IPS DF 6.9 (cell line): ENCODE measurements at places on chromosomes 5 and 9.

GRCh38 chr5:32233220-32233695 is 59.1 kb upstream of the GOLPH3 start:
- DNase-seq: no peak

- no peak for DNase-seq
Observed at GRCh38 chr9:127170652-127171051, 48.2 kb upstream of the ANGPTL2 start.

GRCh38 chr9:33014665-33015014 is 10.4 kb upstream of the DNAJA1 start:
- DNase-seq: no peak

DNA sequence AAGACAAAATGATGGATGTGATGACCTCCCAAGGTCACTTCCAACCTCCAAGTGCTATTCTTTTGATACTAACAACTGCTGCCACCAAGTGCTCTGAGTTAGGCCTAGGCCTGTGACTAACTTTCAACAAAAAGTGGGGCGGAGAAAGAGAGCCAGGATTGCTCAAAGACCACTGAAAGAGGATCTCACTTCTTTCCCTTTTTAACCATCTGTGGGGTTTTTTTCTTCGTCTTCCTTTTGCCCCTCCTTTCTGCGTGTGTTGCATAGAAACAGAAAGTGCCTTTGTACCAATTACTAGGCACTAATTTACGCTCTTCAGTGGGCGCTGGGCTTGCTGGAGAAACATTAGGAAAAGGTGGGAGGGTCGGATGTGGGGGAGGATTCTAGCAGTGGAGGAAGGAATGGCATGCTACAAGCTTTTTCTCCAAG is 8.0 kb downstream of the KLF9 start:
- no peak for DNase-seq

DNA sequence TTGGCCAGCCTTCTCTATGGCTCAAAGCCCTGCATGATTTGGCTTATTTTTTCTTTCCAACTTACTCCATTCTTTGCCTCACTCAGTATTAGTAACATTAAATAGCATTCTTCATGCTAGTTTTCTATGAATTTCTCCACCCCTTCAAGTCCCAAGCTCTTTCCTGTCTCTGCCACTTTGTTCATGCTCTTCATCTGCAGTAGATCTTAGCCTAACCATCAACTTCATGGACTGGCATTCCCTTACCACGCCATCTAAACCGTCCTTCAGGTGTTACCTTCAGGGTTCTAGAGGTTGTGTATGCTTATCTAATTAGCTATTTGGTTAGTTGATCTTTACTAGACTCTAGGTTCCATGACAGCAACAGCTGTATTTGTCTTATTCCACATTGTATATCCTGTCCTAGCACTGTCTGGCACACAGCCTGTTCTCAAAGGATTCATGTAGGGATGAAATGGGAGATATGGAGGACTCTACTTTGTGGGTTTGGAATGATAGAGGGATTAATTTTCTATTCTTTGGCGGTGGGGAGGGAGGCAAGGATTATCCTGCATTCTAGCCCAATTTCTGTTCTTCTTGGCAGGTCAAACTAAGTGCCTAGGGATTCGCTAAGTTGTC is 26.4 kb downstream of the TMEM167A start:
- DNase-seq: no peak

GRCh38 chr9:98894171-98894570 is 49.5 kb upstream of the COL15A1 start:
- DNase-seq: no peak

DNA sequence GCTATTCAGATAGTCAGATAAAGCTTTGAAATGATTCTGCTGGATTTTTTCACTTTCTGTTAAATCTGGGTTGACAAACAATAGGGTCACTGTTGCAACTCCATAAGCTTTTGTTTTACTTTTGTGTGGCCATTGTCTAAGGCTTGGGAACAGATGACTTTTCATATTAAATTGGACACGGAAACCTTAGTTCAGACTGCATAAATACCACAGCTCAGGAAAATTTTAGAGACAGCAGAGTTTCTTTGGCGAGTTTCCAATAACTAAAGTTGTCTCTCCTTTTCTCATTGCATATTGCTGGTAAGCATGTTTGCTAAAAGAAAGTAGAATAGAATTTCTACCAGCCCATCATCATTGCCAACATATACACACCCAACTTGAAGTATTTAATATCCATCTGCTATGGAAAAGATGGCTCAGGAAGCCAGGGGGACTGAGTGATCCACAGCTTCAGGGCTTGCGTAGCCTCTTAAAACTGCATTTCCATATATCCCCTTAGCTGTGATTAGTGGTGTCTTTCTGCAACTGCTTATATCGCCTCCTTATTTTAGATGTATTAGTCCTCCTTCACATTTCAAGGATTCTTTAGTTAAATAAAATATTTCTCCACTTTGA is 168.2 kb downstream of the ARHGAP26 start:
- DNase-seq: no peak

DNA sequence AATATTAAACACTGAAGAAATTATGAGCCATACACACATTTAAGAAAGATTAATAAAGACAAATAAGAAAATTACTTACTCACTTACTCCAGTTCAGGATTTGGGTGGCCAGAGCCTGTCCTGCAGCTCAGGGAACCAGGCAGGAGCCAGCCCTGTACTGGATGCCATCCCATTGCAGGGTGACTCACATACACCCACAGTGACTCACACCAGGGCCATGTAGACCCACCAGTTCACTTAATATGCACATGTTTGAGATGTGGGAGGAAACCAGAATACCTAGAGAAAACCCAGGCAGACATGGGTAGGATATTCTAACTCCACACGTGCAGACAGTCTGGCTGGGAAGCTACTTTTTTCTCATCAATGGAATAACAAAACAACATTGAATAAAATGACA is 49.6 kb upstream of the ADRB2 start:
- no peak for DNase-seq

DNA sequence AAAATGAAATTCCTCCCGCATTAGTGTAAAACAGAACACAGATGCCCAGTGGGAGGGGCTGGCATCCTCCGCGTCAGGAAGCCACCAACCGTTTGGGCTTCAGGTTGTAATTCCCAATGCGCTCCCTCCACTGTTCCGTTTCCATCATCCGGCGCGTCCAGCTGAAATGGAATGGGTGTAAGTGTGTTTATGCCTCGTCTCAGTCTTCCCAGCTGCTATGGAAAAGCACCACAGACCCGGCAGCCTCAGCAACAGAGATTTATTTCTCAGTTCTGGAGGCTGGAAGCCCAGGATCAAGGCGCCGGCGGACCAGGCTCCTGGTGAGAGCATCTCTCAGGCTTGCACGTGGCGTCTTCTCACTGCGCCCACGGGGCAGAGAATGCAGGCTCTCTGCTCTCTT is 20.4 kb downstream of the KCNT1 start:
- no peak for DNase-seq

DNA sequence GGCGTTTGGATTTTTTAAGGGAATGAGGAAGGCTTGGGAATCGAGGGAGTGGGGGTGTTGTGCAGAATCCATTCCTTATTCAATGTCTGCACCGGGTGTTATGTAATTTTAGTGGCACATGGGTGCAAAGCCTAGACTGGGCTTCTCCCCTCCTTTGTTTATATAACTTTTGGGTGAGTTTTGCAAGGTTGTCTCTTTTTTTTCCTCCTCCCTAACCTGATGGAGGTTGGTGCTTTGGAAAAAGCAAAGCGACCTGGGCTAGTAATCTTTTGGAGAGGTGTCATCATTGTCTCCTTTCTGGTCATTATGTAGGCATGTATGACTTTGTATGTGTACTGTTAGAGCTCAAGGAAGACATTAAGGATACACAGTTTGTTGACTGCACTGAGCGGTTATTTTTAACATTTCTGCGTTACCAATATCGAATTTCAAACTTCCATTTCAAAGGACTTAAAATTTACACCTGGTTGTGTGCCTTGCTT is 3.1 kb downstream of the SMARCA2 start:
- DNase-seq: no peak

DNA sequence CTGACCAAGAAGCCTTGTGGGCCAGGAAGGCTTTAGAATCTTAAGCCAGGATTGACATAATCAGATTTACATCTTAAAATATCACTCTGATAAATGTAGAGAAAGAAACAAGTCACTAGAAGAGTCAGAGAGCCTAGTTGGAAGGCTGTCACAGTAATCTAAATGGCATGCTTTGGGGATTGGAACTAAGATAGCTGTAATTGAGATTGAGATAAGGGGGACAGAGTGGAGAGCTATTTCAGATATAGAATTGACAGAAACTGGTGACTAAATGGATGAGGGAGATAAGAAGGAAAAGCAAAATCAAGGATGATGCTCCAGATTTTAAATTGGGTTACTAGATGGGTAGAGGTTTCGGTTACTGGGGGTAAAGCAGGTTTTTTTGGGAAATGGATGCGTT is 100.5 kb downstream of the XRCC4 start:
- DNase-seq: no peak

DNA sequence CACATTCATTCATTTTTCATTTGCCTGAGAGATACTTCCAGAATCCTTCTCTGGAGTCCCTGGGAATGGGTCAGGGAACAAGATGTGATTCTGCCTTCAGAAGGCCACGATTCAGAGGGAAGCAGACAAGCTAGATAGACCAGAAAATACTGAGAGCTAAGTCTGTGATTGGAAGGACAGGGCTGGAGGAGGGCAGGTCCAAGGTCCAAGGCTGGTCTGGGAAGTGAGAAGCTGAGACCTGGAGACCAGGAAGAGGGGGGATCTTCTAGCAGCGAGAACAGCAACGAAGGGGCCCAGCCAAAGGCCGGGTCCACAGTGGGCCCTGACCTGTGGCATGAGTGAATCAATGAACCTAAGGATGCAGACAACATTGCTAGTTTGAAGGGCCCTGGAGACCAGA is 4.1 kb upstream of the IER5L start:
- no peak for DNase-seq

DNA sequence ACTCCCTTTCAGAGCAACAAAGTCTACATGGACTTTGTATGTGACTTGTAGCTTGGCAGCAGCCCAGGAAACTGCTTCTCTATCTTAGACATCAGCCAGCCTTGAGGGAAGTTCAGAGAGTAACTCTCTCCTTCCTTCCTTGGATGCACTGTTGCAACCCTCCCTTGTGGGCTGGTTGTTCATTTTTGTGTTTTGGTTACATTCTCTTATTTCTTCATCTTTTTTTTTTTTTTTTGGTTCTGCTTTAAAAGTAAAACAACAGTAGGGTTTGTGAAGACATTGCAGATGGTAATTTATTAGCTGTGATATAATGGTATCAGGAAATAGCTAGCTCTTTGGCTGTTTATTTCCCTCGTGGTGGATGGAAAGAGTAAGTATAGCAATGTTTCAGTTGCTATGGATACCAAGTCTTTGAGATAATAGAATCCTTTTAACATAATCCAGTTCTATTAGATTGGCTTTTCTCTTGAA is 97.9 kb upstream of the MAMDC2 start:
- DNase-seq: no peak
